ENCODE measurements at places on chromosomes 1 and 21.

GRCh38 chr1:245336149-245336983 is 181.6 kb downstream of the KIF26B start:
- DNase-seq, result no peak
- H3K4me1 ChIP-seq, result no peaks in the 10 kb centered on the region
- no peak overlapping the region for H3K4me3 ChIP-seq
- H3K27me3 ChIP-seq, result no peaks in the 10 kb centered on the region
- no peaks in the 10 kb centered on the region for H3K36me3 ChIP-seq

DNA sequence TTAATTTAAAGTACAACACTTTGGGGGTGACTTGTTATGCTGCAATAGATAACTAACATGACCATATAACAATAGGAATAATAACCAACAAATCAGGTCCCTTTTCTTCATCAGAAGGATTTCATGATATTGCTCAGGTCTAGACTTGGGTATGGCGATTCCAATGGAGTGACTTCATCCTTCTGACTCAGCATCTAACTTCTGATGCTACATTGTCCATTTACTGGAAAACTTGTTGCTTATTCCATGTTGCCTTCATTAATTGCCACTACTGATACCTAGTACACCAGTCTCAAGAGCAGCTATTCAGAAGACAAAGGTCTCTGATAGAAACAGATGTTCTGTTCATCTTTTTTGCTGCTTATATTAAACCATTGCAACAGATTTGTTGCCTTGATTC is 324.3 kb downstream of the TGFB2 start:
- no peak overlapping the region for H3K27ac ChIP-seq
- DNase-seq, result no peak
- no peak overlapping the region for H3K4me3 ChIP-seq
- H3K4me1 ChIP-seq, result no peaks in the 10 kb centered on the region
- H3K27me3 ChIP-seq, result no peaks in the 10 kb centered on the region
- H3K36me3 ChIP-seq, result no peaks in the 10 kb centered on the region

DNA sequence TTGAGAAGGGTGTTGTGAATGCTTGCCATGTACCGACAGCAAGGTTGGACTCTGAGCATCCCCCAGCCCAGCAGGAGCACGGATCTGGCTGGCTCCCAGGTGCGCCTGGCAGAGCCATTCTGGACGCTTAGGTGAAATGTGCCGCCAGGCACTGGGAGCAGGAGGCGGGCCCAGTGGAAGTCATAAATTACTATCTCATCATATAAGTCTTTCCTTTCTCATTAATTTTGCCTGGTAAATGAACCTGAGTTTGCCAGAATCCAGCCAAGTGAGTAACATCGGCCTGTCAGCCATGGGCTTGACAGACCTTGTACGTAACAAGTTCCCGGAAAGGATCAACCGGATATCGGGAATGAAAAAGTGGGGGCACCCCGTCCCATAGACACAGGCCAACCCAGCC is 179.5 kb upstream of the ARHGEF16 start:
- no peak for DNase-seq
- no peaks in the 10 kb centered on the region for H3K27me3 ChIP-seq
- H3K4me1 ChIP-seq, result no peaks in the 10 kb centered on the region
- no peaks in the 10 kb centered on the region for H3K36me3 ChIP-seq
- no peak overlapping the region for H3K27ac ChIP-seq

DNA sequence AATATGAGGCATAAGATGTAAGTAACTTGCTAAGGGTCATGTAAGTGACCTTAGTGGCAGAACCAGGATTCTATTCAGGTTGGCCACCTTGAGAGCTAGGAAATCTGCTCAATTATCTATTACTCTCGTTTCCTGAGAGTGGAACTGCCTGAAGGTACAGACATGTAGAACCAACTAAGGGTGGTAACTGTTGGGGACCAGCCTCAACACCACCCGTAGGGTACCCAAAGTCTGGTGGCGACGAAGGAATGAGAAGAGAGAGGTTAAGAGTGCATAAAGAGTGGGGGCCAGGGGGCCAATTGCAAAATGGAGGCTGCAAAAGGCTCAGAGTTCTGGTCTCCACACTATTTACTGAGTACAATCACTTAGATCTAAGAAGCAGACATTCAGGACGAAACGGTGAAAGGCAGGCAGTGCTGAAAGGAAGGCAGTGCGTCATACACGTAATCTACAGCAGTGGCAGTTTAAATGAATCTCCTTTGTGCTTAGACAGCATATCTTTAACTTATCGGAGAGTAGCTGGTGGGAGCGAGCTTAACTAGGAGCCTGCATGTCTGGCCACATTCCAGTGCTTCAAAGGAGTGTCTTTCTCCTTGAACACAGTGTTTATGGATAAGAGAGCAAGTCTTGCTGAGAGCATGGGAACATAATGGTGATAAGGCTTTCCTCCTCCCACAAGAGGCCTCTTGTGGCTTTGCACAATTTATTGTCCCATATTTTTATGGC is 25.0 kb downstream of the SRSF4 start:
- peaks cover 87% of the 10 kb centered on the region for H3K36me3 ChIP-seq
- H3K27me3 ChIP-seq, result no peaks in the 10 kb centered on the region
- peaks cover 5% of the 10 kb centered on the region for H3K4me1 ChIP-seq
- H3K4me3 ChIP-seq, result no peak overlapping the region
- no peak overlapping the region for H3K27ac ChIP-seq
- no peak for DNase-seq

GRCh38 chr1:14061204-14061603 is 361.2 kb downstream of the PRDM2 start:
- no peak for DNase-seq
- H3K27ac ChIP-seq, result no peak overlapping the region
- H3K27me3 ChIP-seq, result no peaks in the 10 kb centered on the region

DNA sequence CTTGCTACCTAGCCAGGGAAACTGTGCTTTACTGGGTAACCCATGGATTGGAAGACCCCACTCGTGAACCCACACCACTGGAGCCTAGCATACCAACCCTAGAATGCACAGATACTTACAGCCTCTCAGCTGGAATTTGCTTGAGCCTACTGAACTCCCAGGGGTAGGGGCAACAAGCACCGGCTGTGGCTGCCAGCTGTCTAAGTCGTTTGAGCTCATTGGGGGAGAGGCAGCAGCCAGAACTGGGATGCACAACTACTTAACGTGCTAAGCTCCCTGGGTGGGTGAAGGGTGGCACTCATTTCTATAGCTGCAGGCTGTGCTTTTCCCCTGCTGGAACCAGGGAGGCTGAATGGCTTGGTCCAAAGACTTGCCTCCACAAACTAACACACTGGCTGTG is 212.4 kb downstream of the ZNF648 start:
- no peak overlapping the region for H3K27ac ChIP-seq
- DNase-seq, result no peak
- no peaks in the 10 kb centered on the region for H3K4me1 ChIP-seq
- no peaks in the 10 kb centered on the region for H3K36me3 ChIP-seq
- H3K4me3 ChIP-seq, result no peak overlapping the region
- H3K27me3 ChIP-seq, result no peaks in the 10 kb centered on the region

DNA sequence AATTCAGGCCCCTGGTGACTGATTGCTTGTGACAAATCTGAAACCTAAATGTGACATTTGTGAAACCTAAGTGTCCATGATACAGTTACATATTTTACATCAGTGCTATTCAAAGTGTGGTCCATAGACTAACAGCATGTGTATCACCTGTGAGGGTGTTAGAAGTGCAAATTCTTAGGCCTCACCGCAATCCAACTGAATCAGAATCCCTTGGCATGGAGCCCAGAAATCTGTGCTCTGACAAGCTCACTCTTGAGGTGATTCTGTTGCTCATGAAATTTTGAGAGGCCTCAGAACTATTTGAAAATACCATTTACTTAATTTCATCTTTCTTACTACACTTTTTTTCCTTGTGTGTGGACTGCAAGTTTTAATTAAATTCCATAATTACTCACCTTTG is 587.9 kb downstream of the ADGRL2 start:
- H3K4me1 ChIP-seq, result no peaks in the 10 kb centered on the region
- no peaks in the 10 kb centered on the region for H3K27me3 ChIP-seq
- no peaks in the 10 kb centered on the region for H3K36me3 ChIP-seq
- no peak overlapping the region for H3K27ac ChIP-seq

DNA sequence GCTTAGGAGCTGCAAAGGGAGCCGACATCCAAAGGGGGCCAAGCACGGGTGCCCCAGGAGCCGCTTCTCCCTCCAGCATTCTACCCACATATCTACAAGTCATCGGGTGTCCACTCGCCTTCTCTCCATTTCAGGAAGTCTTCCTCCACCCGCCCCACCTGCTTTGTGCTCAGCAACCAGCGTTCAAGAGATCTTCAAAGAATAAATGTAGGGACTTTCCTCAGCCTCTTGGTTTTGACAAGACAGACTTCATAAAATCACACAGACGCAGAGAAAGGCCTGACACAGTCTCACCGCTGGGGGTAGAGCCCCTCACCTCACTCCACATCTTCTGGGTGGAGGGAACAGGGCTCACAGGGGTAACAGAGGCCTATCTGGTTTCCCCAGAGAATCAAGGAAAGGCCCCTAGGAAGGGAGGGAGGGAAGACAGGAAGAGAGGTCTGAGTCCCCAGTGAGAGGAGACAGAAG is 49.5 kb downstream of the SSBP3 start:
- H3K4me3 ChIP-seq, result peak overlapping the region; percentile 50
- H3K27me3 ChIP-seq, result no peaks in the 10 kb centered on the region
- no peak for DNase-seq
- H3K36me3 ChIP-seq, result no peaks in the 10 kb centered on the region

GRCh38 chr1:1627261-1627828 is 4.6 kb upstream of the MMP23B start:
- no peaks in the 10 kb centered on the region for H3K27me3 ChIP-seq
- H3K4me1 ChIP-seq, result peaks cover 29% of the 10 kb centered on the region
- no peak overlapping the region for H3K27ac ChIP-seq
- no peak for DNase-seq

DNA sequence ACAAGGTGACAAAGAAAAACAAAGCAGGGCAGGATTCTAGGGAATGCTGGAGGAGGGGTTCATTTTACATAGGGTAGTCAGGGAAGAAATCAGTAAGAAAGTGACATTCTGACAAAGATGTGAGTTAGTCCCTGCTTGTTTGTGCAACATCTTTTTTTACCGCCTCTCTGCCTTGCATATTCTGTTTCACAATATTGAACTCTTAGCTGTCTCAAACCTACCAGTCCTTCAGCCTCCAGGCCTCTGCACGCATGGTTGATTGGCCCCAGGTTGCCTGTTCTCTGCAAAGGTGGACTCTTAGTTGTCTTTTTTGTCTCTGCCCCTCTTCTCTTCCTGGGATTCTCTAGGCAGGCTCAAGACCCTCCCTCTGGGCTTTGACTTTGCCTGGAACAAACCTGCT is 152.2 kb upstream of the RUNX1 start:
- H3K27ac ChIP-seq, result no peak overlapping the region
- DNase-seq, result no peak
- no peaks in the 10 kb centered on the region for H3K36me3 ChIP-seq
- peaks cover 3% of the 10 kb centered on the region for H3K27me3 ChIP-seq
- H3K4me3 ChIP-seq, result no peak overlapping the region

DNA sequence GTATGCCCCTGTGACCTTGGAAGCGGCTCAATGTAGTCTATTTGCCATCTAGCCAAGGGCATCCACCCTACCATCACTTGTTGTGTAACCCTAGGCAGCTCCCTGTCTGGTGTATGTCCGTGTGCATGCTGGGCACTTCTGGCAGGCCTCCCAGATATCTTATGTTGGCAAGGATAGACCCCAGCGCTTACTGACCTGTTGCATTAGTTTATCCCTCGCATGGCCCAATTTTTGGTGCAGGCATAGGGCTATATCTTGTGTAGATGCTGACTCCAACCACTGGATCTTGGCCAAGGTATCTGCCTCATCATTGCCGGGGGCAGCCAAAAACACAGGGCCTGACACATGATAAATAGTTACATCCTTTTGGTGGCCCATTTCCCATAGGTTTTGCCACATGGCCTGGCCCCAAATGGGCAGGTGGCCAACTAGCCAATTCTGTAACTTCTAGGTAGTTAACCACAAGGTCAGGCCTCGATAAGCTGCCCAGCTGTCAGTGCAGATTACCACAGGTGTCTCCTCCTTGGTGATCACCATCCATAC is 14.0 kb upstream of the TBX19 start:
- peaks cover 17% of the 10 kb centered on the region for H3K36me3 ChIP-seq
- H3K27ac ChIP-seq, result no peak overlapping the region
- no peaks in the 10 kb centered on the region for H3K4me1 ChIP-seq
- DNase-seq, result no peak

DNA sequence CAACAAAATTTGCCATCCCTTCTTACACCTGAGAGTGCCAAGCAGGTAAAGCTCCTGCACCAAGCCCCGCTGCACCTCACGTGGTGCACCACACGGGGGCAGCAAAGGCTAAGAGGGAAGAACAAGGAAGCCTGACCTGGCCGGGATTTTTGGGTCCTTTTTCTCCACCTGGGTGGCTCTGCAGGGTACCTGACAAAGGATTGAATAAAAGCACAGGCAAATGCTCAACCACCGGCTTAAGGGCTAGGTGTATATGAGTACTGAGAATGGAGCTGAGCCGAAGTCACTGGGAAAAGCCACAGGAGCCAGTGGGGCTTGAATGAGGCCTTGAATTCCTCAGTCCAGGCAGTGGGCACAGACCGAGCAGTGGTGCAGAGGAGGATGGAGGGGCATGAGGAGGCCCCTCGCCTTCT is 36.4 kb downstream of the ZNF697 start:
- no peak overlapping the region for H3K27ac ChIP-seq
- DNase-seq, result peak; percentile 58
- no peak overlapping the region for H3K4me3 ChIP-seq
- H3K4me1 ChIP-seq, result no peaks in the 10 kb centered on the region
- no peaks in the 10 kb centered on the region for H3K27me3 ChIP-seq

- no peak overlapping the region for H3K4me3 ChIP-seq
- peaks cover 26% of the 10 kb centered on the region for H3K4me1 ChIP-seq
- no peaks in the 10 kb centered on the region for H3K36me3 ChIP-seq
- no peak overlapping the region for H3K27ac ChIP-seq
Observed at GRCh38 chr1:31828341-31828740, 12.5 kb upstream of the SPOCD1 start.

GRCh38 chr1:51535006-51535592 is 16.0 kb upstream of the EPS15 start:
- H3K4me1 ChIP-seq, result peaks cover 11% of the 10 kb centered on the region
- H3K4me3 ChIP-seq, result no peak overlapping the region
- no peaks in the 10 kb centered on the region for H3K36me3 ChIP-seq
- H3K27ac ChIP-seq, result no peak overlapping the region
- H3K27me3 ChIP-seq, result no peaks in the 10 kb centered on the region

DNA sequence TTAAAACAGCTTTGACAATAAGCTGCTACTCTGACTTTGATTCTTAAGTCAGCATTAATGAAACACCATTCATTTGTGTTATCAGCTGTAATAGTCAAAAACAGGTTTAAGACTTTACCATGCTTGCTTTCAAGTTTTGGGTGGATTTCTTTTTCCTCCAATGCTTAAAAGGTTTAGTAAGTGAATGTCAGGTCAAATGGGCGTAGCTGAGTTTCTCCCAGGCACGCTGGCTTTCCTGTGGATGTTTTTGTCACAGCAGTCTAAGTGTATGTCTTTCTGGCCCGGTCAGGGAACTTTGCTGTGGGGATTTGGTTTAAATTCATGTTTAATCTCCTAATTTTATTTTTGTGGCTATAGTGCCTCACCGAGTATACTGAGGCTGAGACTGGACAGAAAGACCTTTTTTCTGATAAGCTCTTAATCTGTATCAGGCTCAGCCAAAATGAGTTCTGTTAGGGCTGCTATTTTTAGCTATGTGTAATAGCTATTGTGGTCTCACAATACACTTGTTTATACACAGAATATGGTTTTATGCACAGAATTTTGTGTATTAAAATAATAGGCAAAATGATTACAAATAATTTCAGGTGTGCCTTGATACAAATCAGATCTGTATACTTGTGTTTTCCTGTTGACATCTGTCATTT is 292.8 kb downstream of the DISC1 start:
- DNase-seq, result no peak
- no peaks in the 10 kb centered on the region for H3K27me3 ChIP-seq
- no peaks in the 10 kb centered on the region for H3K36me3 ChIP-seq
- peaks cover 33% of the 10 kb centered on the region for H3K4me1 ChIP-seq
- H3K27ac ChIP-seq, result peak overlapping the region; percentile 48
- peak overlapping the region; percentile 80 for H3K4me3 ChIP-seq

All from CD4-positive, CD25-positive, alpha-beta regulatory T cell (primary cell).